ENCODE measurements at places on chromosomes 1 and 21.

GRCh38 chr1:97114842-97115241 lies 393.3 kb downstream of the PTBP2 start:
- DNase-seq, result no peak

GRCh38 chr1:234684856-234685255 lies 74.9 kb upstream of the IRF2BP2 start:
- no peak for DNase-seq

DNA sequence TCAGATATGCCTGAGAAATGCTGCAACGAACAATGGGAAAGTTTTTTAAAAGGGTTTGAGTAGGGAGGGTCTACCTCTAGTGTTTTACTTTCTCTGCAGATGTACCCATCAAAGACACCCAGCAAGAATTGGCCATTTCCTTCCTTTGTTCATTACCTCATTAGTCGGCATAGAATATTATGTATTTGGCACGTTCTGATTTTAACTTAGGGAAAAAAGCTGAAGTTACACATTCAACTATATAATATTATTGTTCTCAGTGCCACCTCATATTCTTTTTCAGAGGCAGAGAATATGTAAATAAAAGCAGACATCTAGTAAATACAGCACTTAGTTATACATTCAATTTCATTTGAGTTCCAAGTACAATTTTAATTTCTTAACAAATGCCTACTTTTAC lies 83.7 kb upstream of the PPP2R5A start:
- DNase-seq, result no peak

- DNase-seq, result no peak
Observed at GRCh38 chr21:27578741-27579265, 611.9 kb upstream of the ADAMTS5 start.

DNA sequence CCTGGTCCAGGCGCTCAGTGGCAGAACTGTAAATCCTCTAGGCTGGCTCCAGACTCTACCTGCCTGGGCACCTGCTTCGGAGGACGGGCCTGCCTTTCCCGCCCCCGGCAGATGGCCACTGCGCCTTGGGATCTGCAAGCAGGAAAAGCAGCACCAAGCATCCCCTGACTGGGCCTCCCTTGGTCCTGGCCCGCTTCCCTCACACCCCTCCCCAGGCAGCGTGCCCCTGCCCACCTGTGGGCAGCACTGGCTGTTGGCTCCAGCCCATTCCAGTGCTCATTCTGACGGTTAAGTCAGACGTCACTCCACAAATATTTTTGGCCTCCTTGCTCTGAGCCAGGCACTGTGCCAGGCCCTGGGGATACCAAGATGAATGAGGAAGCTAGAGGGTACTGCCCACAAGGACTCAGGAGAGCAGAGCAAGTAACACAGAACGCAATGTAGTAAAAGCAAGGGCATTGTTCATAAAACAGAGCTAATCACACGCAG lies 22.0 kb upstream of the BLACAT1 start:
- no peak for DNase-seq

- no peak for DNase-seq
Observed at GRCh38 chr1:186865857-186866256, 37.1 kb downstream of the PLA2G4A start.

DNA sequence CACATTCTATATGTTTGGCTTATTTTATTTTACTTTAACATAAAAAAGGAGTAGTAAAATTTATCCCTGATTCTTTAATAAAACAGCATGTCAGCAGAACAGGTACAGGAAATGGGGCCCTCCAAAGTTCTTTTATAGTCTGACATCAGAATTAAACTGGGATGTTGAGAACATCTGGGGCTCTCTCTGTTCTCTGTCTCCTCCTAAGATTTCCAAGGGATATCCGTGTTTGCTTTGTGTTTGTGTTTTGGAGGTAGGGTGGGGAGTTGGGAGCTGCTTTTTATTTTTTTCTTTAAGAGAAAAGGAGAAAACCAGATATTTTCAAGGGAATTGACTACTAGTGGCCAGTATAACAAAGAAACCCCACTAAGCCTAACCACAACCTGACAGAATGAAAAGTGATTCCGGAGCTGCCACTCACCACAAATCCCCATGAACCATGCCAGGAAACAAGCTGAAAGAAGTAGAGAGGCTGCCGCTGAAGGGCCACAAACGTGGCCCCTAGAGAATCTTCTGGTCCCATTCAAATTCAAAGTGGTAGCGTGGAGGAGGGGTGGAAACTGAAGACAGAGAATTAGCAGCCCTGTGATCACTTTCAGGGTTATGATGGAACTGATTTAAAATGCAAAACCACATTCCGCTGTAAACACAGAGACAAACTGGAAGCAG lies 369.6 kb upstream of the ADGRL2 start:
- DNase-seq, result no peak

DNA sequence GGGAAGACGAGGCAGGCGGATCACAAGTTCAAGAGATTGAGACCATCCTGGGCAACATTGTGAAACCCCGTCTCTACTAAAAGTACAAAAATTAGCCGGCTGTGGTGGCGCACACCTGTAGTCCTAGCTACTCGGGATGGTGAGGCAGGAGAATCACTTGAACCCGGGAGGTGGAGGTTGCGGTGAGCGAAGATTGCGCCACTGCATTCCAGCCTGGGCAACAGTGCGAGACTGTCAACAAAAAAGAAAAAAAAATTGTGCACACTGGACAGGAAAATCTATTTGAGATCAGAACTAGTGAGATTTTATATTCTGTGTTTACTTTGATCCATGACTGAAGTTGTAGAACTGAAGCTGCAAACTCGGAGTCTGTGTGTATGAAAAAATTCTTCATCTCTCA lies 40.2 kb downstream of the SNRPE start:
- DNase-seq, result no peak

- no peak for DNase-seq
Observed at GRCh38 chr1:155131856-155132255, 3.8 kb upstream of the SLC50A1 start.
